Right renal cortex interstitium (tissue), 3 donors: ENCODE measurements at places on chromosomes 3 and 15. TPM values are rescaled to one million over a fixed set of nuclear protein-coding genes. Genes with fewer than 3 reads are reported as not detected.
A peak's percentile ranks its signal among the peaks of the same experiment; 100 is the strongest.

ALDH1L1 gene
- polyA plus RNA-seq = 33.1 TPM

GP9 gene
- polyA plus RNA-seq = 0.92 TPM

DLG1 gene
- 85.5 TPM for polyA plus RNA-seq

CSTA gene
- polyA plus RNA-seq = 0.93 TPM

MRPL46 gene
- 32.3 TPM for polyA plus RNA-seq

ATP8B4 gene
- 3.5 TPM for polyA plus RNA-seq

A4GNT gene
- 0.96 TPM for polyA plus RNA-seq

GOLGA8S gene
- 0.91 TPM for polyA plus RNA-seq

GRCh38 chr15:100900795-100901169 lies 18.4 kb upstream of the LRRK1 start:
- no peak for DNase-seq

DNA sequence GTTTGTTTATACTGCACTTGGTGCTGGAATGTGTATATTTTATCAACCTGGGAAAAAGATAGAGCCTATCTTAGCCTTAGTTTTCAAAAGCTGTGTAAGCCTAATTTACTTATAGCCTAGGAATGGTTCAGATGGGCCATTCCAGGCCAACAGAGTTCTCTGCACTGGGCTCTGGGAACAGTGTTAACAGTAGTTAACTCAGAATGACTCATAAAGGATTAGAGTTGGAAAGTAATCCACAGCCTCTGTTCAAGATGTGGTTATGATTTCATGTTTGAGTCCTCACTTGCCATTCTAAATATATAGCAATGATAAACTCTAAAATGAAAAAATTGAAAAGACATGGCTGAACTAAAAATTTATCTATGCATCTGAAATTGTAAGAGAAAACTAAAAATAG lies 22.6 kb upstream of the PEX5L start:
- DNase-seq = no peak

- no peak for DNase-seq
These were observed 7.0 kb downstream of the SCAPER start for GRCh38 chr15:76898102-76898501.

- no peak for DNase-seq
These were observed 14.0 kb downstream of the ABHD5 start for GRCh38 chr3:43704697-43705096.

DNA sequence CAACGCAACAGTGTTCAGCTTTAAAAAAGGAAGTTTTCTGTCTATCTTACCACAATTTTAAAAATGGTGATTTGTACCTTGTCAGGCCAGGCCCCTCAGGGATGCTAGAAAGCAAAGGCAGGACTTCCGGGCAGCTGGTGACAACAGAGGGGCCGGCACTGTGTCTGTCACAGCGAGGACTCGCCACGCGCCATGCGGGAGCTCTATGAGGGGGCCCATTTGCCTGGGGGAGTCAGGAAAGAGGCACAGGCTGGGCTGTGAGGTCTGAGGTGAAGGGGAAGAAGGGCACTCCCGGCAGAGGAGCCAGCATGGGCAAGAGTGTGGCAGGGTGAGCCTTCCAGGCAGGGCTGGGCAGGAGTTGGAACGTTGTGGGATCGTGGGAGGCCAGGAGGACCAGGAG lies 7.0 kb downstream of the IQSEC1 start:
- DNase-seq = no peak

- no peak for DNase-seq
These were observed 216.3 kb downstream of the LPP start for GRCh38 chr3:188370081-188370830.

DNA sequence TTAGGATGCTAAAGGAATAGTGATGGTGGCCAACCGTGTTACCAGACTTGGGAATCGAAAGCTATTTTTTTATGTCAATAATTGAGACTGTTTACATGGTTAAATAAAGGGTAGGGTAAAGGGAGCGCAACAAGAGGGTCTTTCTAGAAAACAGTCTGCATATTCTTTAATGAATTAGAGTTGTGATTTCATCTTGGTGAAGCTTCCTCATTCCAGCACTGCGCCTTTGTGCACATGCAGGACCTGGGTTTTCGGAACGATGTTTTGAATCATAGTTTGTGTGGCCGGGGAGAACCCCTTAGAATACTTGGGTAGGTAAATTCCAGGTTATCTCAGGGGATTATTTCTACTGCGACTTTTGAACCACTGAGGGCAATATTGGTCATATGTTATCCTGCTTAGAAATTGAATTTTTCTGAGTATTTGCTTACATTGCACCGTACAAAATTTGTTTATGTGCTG lies 1.3 kb downstream of the PIK3CA start:
- no peak for DNase-seq

DNA sequence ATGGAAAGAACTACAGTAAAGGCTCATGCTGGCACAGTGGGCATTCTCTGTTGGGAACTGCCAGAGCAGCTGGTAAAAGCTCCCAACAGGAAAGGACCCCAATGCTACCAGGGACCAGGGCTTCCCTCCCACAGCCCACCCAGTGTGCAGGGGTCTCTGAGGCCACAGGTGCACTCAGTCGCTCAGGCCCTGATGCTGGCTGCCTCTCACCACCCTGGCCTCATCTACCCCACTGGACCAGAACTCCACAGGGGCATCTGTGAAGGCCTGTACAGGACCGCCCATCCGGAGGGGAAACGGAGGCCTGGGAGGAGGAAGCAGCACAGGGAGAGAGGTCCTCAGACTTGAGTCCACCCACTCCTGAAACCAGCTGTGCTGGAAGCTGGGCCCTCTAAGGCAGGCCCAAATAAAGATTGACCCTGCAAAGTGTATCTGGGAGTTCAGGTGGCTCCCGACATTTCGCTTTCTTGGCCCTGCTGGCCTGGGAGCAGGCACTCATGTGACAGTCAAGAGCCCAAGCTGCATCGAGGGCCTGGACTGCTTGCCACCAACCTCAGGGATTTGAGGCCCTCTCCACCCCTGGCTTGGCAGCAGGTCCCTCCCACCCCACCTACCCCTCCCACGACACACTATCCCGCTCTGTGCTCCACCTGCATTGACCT lies 12.7 kb downstream of the KLF15 start:
- no peak for DNase-seq

DNA sequence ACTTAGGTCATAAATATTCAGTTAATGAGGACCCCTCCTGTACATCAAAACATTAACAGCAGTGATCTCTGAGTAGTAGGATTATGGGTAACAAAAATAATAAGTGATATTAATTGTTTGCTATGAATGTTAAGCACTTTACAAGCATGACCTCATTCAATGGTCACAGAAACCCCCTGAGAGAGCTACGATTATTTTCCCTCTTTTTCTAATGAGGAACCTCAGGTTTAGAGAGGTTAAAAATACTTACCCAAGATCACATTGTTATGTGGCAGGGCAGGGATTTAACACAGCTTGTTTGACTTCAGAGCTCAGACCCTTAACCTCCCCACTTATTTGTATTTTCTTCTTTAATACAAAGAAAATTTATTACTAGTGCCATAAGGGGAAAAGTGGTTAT lies 228.2 kb downstream of the TBL1XR1 start:
- DNase-seq = no peak

DNA sequence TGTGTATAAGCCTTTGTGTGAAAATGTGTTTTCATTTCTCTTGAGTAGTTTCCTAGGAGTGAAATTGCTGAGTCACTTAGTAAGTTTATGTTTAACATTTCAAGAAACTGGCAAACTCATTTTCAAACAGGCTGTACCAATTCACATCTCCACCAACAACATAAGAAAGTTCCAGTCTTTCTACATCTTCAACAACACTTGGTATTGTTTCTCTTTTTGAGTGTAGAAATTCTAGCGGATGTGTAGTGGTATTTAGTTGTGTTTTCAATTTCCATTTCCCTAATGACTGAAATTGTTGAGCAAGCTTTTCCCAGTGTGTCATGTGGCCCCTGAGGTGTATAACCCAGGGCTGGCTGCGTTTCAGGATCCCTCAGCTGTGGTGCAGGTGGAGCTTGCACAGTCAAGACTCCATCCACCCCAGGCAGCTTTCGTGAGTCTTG lies 258.5 kb downstream of the PDCD6IP start:
- no peak for DNase-seq

DNA sequence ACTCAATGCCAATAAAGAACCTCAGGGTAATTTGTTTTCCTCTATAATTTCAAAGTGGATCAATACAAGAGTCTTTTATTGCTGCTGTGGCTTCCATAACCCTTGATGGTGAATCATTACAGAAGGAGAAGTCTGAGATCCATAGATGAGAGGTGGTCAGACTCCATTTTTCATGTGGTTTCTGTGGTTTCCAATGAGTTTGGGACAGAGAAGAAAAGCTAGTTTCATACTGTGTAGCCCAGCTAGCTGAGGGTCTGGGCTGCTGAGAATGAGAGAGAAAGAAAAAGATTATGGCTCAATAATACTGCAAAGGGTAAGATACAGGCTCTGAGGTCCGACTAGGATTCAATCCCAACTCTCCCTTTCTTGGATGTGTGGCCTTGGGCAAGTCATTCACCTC lies 180.6 kb upstream of the LRRN1 start:
- DNase-seq = no peak

DNA sequence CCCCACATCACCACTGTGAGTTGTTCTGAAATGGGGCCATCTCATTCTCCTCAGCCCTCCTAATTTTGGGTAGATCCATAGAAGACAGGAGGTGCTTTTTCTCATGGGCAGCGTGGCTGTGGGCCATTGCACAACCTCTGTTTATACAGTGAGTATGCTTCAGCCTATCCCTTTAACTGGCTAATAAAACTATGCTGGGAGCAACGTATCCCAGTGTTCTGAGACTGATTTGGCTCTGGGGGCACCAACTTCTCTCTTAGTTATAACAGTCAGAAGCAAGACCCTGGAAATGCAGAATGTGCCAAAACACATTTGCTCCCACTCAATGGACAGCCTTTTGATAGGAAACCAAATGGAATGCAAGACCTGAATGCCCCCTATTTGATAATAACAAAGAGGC lies 97.1 kb upstream of the ICE2 start:
- no peak for DNase-seq

DNA sequence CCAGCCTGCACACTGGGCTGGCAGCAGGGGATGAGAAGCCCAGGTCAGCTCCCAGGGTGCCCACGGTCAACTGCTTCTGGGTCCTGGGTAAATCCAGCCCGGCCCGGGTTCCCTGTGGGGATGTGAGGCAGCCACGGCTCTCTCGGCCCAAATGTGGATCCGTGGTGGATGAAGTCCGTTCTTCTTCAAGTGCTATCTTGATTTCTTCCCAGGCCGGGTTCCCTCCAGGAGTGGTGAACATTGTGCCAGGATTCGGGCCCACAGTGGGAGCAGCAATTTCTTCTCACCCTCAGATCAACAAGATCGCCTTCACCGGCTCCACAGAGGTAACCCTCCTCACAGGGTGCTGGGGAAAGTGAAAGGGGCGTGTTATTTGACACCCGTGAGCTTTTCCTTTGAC lies 16.1 kb downstream of the ALDH1A3 start:
- no peak for DNase-seq

GRCh38 chr3:164465172-164465571 lies 613.1 kb downstream of the SI start:
- no peak for DNase-seq

DNA sequence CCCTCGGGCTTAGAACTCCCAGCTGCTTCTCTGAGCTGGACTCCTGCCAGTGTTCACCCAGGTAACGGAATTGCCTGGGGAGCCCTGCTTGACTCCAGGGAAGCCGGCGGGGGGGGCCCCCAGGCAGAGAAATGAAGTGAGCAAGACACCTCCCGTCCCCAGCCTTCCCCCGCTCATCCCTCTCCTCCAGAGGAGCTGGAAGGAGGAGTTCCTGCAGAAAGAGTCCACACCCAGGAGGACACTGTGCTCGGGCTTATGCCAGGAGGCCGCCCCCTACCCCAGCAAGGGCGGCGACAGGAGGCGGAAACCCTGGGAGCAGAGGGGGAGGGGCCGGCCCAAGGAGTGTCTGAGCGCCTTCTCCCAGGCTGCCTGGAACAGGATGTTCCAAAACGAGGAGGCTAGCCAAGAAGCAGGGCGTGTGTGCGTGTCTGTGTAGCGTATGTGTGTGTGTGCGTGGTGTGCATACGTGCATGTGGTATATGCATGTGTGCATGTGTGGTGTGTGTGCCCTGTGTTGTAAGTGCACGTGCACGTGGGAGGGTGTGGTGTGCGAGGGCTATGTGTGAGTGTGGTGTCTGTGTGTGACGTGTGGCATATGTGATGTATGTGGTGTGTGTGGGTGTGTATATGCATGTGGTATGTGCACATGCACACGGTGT lies 511.3 kb downstream of the SHQ1 start:
- DNase-seq = peak; percentile 57

DNA sequence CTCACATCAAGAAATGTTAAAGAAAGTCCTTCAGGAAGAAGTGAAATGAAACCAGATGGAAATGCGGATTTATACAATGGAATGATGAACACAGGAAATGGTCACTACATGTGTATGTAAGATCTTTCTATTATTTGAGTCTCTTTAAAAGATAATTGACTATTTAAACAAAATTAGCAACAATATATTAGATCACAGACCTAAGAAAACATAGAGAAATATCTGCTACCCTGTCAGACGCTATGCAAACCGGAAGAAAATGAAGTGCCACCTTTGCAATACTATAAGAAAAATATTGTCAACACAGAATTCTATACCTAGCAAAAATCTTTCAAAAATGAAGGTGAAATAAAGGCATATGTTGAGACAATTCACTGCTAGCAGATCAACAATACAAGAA lies 17.2 kb downstream of the RAB6B start:
- DNase-seq = no peak

GRCh38 chr3:28262001-28262400 lies 20.6 kb downstream of the CMC1 start:
- no peak for DNase-seq

- DNase-seq = no peak
These were observed 1239.7 kb upstream of the ALCAM start for GRCh38 chr3:104126864-104127553.
